ENCODE measurements at places on chromosomes 12 and 14. TPM values are rescaled to one million over a fixed set of nuclear protein-coding genes. Genes with fewer than 3 reads are reported as not detected.

- no peak for DNase-seq
Measured at GRCh38 chr12:113186033-113186365, 478 bp downstream of the RITA1 start.

- no peak for DNase-seq
Measured at GRCh38 chr12:107594995-107595394, 90.6 kb upstream of the PWP1 start.

GRCh38 chr14:54362089-54362504, 34.7 kb upstream of the CDKN3 start:
- no peak for DNase-seq

DNA sequence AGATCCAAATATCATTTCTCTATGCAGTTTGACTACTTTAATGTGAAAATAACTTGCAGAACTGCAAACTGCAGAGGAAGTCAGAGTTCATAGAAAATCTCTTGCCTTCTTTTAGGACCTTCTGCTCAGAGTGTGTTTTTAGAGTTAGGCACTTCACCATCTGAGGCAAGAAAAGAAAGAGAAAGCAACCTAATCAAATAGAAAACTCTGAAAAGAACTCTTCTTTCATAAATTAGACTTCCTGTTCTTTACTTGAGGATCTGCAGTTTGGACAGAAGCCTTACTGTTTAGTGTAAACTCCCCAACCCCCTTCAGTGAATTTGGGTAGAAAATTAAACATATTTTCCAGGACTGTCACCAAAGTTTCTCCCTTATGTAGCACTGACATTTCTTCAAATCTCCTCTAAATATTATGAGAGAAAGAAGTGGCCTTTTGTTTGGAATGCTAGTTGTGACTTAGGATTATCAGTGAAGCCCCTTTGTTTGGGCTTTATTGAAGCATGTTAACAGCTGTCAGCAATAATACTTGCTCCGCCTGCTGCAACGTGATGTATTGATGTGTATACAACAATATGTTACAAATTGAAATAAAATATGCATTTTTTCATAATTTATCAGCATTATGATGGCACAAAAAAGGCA, 99.5 kb downstream of the PDZRN4 start:
- DNase-seq: no peak

DNA sequence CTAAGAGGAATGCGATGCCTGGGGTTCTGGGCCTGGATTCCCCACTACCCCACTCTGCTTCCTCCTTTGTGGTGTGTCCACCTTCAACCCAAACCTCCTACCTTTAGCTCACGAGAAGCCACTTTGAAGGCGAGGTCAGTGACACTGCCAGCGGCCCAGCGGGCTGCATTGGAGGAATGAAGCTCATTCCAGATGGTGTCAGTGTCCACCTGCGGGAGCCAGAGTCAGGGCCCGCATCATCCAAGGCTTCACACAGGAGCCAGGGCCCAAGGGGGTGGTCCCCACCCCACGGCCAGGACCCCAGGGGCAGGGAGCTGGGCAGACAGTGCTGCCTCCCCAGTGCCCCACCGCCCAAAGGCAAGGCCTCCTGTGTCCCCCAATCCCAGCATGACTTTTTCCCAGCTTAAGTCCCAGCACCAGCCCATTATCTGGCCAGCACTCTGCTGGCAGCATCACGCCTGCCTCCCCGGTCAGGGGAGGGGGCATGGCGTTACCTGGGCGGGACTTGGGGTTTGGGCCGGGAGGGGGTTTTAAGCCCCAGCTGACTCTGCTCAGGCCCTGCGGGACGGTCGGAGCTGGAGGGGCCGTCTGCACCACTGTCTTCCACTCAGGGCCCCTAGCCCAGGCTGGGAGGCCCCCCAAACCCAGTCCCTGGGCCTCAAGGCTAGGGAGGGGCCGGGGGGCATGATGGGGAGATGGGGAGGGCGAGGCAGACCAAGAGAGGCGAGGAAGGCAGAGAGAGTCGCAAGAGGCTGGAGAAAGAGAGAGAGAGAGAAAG, 16.9 kb downstream of the SLC48A1 start:
- DNase-seq: no peak

DNA sequence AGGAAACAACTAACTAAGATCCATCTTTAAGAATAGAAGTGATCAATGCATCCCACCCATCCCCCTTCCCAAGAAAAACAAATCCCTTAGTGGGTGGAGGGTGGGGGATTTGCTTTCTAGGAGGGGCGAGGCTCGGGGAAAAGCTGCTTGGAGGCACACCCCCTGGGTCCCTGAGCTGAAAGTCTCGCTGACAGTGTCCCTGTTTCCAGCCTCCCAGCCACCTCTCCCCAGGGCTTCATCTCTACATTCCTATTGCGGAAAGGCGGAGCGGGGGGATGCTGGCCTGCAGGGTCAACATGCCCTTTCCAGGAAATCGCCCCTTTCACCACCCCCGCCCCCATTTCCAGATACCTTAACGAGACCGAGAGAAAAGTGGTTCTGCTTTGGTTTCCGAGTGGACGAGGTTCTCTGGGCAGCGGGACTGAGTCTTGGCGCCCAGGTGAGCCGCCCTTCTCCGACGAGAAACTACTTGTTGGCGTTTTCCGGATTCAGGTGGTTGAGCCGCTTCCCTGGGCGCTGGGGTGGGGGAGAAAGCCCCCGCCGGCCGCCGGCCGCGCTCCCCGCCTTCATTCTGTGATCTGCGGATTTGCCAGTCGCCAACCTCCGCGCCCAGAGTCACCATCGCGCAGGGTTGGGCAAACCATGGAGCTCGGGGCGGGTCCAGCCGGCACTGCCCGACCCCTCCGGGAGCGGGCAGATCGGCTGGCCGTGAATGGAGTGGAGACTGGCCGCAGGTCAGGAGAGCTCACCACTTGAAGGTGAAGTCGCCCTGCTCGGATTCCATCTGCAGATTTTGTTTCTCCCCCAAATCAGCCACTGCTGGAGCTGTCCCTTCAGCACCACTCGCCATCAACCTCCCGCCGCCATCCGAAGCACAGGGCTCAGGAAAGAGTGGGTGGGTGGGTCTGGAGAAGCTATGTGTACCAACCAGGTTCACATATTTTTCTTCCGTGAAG, 505 bp downstream of the KCNC2 start:
- no peak for DNase-seq

DNA sequence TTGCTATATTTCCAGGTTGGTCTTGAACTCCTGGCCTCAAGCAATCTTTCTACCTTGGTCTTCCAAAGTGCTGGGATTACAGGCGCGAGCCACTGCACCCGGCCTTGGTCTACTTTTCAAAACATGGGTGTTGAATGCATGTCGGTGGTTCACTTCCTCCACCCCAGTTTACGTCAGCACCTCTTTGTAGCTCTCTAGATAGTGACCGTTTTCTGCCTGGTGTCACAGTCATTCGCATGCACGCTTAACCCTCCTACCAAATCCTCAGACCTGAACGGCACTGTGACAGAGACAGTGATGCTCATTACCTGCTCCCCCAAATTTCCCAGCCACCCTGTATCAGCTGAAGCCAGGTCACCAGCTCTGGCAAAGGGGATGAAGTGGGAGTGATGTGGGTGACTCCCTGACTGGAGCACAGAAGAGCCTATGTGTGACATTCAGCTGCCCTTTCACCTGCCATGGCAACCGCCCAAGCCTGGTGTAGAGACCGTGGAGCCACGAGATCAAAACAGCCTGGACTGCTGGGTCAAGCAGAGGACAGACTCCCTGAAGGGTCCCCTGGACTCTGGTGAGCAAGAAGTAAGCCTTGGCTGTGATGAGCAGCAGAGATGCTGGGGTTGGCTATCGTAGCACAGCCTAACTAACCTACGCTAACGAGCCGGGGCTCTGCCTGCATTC, 66.2 kb upstream of the GPR68 start:
- no peak for DNase-seq

DNA sequence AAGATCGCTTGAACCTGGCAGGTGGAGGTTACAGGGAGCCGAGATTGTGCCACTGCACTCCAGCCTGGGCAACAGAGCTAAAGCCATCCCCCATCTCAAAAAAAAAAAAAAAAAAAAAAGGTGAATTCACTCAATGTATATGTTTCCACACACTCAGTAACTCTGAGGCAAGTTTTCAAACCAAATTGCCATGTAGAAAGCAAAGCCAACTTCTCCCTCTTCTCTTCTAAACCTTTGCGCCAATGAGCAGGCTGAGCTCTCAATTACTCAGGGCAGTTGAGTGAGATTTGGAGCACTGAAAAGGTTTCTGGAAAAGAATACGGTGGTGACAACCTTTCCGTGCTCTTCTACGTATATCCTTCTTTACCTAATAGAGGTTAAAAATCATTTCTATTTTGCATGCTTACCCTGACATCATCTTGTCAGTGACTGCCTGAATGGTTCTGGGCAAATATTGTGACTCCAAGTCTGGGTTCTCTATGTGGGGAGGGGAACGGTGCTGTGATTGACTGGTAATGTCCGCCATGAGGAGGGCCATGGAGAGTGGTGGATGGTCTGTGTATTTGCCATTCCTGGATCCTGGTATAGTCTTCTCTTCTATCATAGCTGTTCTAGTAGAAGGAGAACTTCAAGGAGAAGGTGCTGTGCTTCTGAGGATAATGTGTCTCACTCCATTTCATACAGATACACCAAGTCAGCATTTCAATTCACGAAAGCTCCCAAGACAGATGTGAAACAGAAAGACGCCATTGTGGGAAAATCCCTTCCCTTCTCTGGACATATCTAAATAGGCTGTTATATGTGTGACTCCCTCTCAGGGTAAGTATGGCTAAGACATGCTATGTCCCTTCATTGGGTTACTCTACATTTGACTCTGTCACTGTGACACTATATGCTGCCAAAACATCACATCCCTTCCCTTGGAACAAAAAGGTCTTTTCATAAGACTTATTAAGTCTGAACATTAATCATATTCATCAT, 46.2 kb upstream of the MED13L start:
- no peak for DNase-seq

GRCh38 chr14:94615823-94616570, 3.8 kb downstream of the SERPINA3 start:
- no peak for DNase-seq

- no peak for DNase-seq
Measured at GRCh38 chr14:59465316-59466135, at the start of gene GPR135. TSS of gene GPR135 (minus strand) at chr14:59465380. CDS start at chr14:59465226, 154 bp downstream.

DNA sequence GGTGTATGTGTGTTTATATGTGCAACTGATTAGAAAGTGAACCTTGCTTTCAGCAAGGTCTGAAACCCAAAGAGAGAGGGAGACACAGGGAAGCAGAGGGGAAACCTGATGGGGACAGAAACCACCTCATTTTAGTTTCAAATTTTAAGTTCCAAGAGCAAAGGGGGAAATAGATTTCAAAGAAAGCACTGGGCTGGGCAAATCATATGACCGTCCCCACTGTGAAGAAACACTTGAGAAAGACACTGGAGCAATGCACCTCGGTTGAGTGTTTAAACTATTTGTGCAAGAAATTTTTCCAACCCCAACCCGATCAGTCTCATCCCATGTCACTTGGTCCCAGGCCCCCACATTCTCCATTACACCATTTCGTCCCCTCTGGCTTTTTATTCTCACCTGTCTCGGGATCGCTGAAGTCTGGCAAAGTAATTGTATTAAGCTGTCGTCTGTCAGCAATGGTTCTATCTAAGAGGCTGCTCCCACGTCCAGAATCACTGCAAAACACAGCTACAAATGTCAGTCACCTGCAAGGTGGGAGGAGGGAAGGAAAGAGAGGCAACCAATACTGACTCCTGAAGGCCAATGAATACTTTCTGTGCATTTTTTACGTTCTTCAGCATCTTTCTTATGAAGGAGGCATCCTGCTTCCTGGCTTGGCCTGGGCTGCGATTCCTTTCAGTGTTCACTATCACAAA, 205.7 kb downstream of the TTC7B start:
- no peak for DNase-seq

- no peak for DNase-seq
Measured at GRCh38 chr12:62635649-62636048, 169.0 kb downstream of the MON2 start.

GRCh38 chr14:32603992-32604565, 275.0 kb downstream of the AKAP6 start:
- DNase-seq: no peak

GRCh38 chr12:26080911-26081310, 43.9 kb downstream of the BHLHE41 start:
- no peak for DNase-seq

- no peak for DNase-seq
Measured at GRCh38 chr12:74896186-74896585, 313.5 kb downstream of the KCNC2 start.

- no peak for DNase-seq
Measured at GRCh38 chr12:71719647-71720370, 33.9 kb downstream of the TMEM19 start.

- DNase-seq: no peak
Measured at GRCh38 chr12:47391566-47391965, 311.8 kb upstream of the AMIGO2 start.

DNA sequence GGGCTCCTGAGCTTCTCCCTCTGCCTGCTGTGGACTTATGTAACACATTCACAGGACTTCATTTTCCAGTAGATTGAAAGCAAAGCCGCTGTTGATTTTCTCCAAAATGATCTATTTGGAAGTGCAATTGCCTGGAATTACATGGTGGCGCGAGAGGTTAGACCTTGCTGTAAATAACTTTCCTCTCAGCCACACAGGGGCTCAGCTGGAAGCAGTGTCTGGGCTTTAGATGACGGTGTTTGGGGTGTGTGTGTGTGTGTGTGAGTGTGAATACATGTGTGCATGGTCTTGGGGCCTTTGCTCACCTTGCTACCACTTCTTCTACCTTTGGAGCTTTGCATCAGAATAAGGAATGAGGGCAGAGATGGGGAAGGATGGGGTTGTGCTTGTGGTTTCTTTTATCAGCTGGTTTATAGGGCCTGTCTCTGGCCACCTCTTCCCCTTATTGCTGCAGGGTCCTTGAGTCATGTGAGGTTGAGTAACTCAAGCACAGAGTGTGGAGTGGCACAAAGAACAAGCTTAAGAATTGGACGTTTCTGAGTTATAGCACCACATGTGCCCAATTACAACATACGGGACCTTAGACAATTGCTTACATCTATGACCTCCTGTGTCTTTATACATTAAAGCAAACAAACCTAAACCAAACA, 280.6 kb downstream of the NRXN3 start:
- DNase-seq: no peak

DNA sequence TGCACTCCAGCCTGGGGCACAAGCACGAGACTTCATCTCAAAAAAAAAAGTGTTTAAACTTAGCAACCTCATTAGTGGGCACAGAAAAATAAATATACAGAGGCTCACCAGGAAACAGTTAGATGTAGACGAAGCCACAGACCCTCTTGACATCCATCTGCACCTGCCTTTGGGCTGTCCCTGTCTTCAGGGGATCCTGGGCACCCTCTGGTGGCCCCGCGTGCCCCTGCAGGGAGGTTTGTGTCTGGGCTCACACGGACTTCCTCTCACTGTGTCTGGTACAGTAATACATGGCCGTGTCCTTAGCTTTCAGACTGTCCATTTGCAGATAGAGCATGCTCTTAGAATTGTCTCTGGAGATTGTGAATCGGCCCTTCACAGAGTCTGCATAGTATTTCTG, 916.5 kb downstream of the TMEM121 start:
- no peak for DNase-seq

The NEDD8 gene
- 186 TPM for total RNA-seq

The SRSF9 gene
- total RNA-seq: 68.6 TPM

The OAS2 gene
- 18.4 TPM for total RNA-seq

The SYT1 gene
- 0.68 TPM for total RNA-seq

The A2ML1 gene
- 0.44 TPM for total RNA-seq

The GNB3 gene
- total RNA-seq: 5.8 TPM

The LUM gene
- 130 TPM for total RNA-seq
